ENCODE measurements at places on chromosomes 7 and 10.

DNA sequence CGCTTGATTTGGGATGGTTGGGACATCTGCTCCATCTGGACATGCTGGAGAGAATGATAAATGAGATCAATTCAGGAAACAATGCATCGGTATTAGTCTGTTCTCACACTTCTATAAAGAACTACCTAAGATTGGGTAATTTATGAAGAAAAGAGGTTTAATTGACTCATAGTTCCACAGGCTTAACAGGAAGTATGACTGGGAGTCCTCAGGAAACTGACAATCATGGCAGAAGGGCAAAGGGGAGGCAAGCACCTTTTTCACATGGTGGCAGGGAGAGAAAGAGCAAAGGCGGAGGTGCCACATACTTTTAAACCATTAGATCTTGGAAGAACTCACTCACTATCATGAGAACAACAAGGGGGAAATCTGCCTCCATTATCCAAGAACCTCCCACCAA, 16.8 kb upstream of the TSPAN12 start:
- DNase-seq, result no peak

- DNase-seq, result no peak
These were observed 266.6 kb downstream of the HDAC9 start for GRCh38 chr7:18762189-18762588.

- peak; percentile 42 for DNase-seq
These were observed 46.6 kb downstream of the BPGM start for GRCh38 chr7:134693256-134693655.

- DNase-seq, result no peak
These were observed 11.6 kb downstream of the GATA3 start for GRCh38 chr10:8066124-8066523.

DNA sequence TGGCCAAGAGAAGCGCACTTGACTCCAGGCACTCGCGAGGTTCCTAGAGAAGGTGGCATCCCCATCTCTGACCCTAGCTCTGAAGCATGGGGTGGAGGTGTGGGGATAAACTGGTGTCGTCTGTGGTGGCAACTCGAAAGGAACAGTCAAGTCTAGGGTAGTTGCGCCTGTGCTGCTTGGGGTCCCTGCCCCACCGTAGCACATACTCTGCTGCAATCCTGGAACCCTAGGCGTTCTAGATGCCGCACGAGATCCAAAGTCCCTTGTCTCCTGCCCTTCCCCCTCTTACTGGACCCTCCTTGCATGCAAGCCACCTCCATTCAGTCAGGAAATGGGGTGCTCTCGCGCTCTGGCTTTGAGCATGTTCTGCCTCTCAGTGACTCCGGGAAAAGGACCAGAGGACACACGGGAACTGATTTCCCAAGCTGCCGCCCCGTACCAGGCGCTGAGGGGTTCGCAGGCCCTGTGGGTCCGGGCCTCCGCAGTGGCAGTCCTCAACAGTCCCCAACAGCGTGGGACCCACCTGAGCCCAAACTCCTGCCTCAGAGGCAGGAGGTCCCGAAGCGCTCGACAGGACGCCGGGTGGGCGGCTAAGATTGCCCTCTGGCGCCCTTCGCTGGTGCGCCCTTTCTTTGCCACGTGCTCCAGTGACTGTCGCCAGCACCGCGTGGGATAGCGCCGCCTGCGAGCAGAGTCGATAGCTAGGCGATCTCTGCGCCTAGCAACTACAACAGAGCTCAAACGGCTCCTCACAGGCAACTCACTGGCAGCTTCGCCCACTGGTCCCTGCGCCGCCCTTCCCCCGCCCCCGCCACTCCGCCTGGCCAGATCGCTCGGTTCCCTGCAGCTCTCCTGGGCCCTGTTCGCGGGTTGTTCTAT, 452.0 kb downstream of the REEP3 start:
- DNase-seq, result no peak

DNA sequence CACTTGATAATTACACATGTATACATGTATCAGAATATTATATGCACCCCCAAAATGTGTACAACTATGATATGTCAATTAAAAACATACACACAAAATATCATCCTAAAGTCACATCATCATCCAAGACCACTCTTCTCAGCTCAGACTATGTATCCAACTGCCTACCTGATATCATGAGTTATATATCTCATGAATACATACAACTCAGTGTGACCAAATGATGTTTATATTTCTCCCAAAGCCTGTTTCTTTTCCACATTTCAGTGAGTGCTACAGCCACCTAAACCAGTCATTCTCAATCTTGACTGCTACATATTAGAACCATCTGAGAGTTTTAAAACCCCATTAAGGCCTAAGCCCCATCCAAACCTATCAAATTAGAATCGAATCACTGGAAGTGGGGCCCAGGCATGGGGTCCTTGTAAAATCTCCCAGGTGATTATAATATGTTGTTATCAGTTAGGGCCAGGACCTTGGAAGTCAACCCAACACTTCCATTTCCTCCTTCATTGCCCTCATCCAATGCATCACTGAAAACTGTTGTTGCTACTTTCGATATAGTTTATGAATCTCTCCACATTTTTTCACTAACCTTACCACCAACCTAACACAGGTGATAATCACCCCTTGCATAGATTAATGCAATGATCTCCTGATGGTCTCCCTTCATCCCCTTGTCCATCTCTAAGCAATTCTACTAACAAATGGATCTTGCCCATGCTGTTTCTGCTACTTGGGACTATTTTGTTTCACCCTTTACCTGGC, 53.8 kb upstream of the ITGB8 start:
- no peak for DNase-seq

- DNase-seq, result no peak
These were observed 59.5 kb upstream of the CAV2 start for GRCh38 chr7:116439841-116440549.

GRCh38 chr10:116466715-116467422, 39.2 kb downstream of the PNLIPRP3 start:
- no peak for DNase-seq

GRCh38 chr10:132679217-132679595, 106.7 kb downstream of the NKX6-2 start:
- no peak for DNase-seq

DNA sequence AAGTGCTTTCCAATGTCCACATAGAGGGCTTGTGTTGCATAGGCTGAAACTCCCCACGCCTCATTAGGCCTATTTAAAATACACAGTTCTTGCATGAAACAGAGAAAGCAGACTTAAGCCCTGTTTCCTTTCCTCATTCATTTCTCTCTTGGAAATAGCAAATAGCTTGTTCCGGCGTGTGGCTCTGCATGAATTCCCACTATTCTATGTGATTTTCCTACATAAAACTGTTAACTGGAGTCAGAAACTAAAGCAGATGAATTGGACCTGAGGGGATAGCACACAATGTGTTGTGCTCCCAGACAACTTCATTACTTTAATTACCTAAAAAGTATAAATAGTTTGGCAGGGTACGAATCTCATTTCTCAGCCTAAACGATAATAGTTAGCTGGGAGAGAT, 981.5 kb downstream of the SORCS1 start:
- no peak for DNase-seq

- no peak for DNase-seq
These were observed 156.0 kb downstream of the BAMBI start for GRCh38 chr10:28833313-28833712.

DNA sequence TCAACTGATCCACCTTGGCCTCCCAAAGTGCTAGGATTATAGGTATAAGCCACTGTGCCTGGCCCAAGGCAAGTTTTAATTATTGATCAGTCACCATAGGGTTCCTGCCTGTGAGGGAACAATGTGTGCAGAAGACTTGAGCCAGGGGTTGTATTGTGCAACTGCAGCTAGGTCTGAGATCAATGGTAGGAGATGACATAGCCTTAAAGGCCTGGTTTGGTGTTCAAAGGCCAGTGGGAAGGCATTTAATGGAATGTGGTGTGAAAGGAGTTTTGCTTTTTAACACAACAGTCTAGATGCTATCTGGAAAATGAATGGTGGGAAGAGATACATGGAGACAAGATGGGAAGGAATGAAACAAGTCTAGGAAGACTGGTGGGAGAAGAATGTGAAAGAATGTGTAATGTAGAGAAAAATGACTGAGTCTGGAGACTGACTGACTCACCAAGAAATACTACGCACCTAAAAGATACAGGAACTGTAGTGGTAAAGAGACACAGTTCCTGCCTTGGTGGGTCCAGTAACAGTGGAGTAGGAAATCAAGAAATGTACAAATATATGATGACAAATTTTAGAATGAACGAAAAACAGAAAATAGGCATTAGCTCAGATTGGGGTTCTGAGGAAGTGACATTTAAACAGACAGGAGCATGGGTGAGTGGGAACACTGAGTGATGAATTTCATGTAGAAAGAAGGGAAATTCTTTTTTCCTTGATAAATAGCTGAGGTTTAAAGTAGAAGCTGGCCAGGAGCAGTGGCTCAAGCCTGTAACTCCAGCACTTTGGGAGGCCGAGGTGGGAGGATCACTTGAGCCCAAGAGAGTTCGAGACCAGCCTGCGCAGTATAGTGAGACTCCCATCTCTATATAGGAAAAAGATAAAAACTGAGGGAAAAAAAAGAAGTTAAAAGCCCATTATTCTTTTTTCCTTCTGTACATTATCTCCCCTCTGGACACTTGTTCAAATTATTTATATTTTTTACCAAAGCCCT, 9.4 kb downstream of the HNRNPF start:
- no peak for DNase-seq
